Vagina (tissue), 2 donors: ENCODE measurements at places on chromosomes 16 and 17. TPM values are rescaled to one million over a fixed set of nuclear protein-coding genes. Genes with fewer than 3 reads are reported as not detected.

The SLC35G6 gene
- not detected for total RNA-seq

The FZD2 gene
- total RNA-seq, result 7.6 TPM

The KATNB1 gene
- total RNA-seq, result 23.6 TPM

The ACSM2A gene
- not detected for total RNA-seq

The GFAP gene
- not detected for total RNA-seq

The ST6GALNAC1 gene
- 4.4 TPM for total RNA-seq

The OR4D1 gene
- total RNA-seq, result not detected

The ACE gene
- total RNA-seq, result 9.6 TPM

The EME1 gene
- total RNA-seq, result 2.9 TPM

The ELMO3 gene
- total RNA-seq, result 21.6 TPM

The SLC5A10 gene
- total RNA-seq, result not detected

The HOXB2 gene
- 14.2 TPM for total RNA-seq

GRCh38 chr17:30188211-30188939 is 47.1 kb downstream of the SLC6A4 start:
- no peak for DNase-seq

- no peak for DNase-seq
These were observed 1.3 kb upstream of the CLEC19A start for GRCh38 chr16:19284207-19284606.

GRCh38 chr16:3431779-3432219 is 11.5 kb downstream of the ZNF597 start:
- DNase-seq, result no peak

DNA sequence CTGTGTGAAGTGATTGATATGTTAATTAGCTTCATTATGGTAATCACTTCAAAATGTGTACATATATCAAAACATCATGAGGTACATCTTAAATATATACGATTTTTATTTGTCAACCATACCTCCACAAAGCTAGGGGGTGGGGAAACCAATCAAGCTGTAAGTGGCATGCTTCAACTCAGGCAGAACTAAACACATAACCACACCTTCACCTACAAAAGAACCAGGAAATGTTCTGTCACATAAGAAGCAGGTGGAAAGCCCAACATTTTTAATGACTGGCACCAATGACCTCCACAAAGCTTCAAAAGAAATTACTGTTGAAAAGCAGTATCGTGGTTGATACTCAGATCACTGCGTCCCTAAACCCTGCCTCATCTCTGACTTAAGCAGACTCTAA is 867.7 kb upstream of the EEF2KMT start:
- no peak for DNase-seq

DNA sequence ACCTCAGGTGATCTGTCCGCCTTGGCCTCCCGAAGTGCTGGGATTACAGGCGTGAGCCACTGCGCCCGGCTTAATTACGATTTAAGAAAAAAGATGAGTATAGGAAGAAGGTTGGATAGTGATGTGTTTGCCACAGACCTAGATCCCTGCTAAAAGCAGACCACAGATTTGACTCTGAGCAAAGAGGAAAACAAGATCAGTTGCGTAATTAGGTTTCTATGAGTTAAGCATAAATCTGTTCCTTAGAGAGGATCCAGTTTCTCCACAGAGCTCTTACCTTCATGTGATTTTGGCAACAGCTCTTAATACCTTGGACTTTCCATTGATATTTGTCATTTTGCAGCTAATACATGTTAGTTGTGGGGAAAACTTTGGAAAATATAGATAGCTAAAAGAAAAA is 31.1 kb downstream of the CDH1 start:
- no peak for DNase-seq

DNA sequence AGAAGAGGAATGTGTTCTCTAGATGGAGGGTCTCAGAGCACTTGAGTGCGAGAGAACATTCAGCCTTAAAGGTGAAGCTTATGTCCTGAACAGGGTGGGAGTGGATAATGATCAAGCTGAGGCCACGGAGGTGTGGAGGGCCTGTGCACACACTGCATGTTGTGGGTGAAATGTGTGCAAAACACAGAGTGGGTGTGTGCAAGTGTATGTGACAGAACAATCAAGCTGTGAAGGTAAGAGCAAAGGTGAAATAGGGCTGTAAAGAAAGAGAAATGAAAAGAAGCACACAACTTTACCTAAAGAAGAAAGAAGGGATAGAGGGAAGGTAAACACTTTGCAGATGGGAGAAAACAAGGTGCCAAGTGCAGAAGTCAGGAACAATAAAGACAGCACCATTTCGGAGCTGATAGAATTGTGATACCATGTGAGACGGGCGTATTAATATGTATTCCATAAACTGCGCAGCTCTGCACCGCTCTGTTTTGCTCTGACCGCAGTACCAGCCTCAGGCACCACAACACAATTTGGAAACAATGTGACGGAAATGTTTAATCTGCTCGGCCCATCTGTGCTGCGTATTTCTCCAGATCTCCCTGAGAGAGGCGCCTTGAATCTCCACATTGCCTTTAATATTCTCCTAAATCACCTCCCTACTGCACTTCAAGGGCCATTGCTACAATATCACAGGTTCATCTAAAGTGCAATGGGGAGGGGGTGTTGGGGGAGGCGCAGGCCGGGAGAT is 40.6 kb downstream of the SNX11 start:
- no peak for DNase-seq

DNA sequence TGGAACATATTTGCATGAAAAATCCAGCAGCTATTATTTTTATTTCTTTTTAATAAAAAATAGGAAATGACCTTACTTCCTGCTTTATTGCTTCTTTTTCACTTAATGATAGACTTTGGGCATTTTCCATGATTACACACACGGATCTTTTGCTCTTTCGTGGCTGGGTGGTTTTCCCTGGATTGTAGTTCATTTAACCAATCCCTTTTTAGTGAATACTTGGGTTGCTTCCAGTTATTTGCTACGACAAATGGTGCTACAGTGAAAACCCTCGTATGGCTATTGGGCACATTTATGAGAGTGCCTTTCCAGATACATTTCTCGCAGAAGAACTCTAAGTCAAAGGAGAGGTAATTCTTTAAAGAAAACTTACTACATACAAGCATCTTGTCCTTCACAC is 38.6 kb downstream of the FOXL1 start:
- no peak for DNase-seq

- DNase-seq, result no peak
These were observed 129.0 kb downstream of the CDH13 start for GRCh38 chr16:82755570-82756282.

DNA sequence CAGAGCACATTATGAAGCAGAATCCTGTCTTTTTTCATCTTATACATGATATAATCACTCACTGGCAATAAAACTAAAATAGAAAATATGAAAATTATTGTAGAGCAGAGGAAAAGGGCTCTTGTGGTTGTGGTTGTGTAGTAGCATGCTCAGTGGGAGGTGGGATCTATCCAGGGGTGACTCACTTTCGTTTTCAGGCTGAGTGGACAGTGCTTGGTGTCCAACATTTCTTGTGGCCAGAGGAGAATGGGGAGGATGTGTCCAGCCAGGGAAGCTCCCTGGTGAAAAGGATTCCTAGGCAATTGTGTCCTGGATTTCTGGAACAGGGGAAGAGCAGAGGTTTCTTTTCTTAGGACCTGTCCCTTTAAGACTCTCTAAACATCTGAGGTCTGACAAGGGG is 31.9 kb upstream of the CPHXL start:
- DNase-seq, result no peak

DNA sequence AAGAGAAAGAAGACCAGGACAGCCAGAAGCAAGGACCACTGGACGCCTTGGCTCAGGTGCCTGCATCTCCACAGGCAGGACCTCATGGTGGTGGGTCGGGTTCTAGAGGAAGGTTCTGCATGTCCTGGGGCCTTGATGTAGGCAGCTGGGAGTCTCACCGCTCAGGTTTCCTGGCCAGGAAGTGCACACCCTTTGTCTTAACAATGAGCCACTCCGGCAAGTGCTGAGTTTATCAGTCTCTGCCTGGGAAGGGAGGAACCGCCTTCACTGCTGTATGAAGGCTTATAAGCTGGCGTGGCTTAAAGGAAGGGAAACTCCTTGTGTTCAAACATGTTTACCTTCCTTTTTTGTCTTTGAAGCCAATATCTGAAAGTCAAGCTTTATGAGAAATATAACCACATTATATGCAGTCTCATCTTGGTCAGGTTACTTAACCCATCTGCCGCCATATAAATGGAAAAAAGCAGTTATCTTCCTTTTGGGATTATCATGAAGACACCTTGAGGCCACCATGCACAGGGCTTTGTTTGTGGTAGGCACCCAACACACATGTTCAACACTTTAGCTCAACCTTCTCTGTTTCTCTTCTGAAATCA is at the start of gene ST6GALNAC1:
TSS of gene ST6GALNAC1 (minus strand) at position 205 of the 596 bp plus-strand sequence. CDS start at position 86, 119 bp downstream.
- DNase-seq, result no peak

GRCh38 chr17:35129154-35129972 is 7.9 kb downstream of the FNDC8 start:
- no peak for DNase-seq

DNA sequence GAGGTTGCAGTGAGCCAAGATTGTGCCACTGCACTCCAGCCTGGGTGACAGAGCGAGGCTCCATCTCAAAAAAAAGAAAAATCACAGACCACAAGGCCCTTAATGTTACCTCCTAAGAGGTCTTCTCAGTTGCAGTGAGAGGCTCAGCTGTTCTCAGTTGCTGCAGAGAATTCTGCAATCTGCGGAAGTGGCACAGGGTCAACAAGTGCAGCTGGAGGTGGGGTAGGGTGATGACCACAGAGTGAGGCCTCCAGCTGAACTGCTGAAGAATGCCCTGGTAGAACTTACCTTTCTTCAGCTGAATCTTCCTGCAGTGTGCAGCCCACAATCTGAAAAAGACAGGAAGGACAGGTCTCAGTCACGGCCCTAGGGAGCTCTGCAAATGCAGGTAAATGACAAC is 26.3 kb downstream of the CNTNAP1 start:
- no peak for DNase-seq

DNA sequence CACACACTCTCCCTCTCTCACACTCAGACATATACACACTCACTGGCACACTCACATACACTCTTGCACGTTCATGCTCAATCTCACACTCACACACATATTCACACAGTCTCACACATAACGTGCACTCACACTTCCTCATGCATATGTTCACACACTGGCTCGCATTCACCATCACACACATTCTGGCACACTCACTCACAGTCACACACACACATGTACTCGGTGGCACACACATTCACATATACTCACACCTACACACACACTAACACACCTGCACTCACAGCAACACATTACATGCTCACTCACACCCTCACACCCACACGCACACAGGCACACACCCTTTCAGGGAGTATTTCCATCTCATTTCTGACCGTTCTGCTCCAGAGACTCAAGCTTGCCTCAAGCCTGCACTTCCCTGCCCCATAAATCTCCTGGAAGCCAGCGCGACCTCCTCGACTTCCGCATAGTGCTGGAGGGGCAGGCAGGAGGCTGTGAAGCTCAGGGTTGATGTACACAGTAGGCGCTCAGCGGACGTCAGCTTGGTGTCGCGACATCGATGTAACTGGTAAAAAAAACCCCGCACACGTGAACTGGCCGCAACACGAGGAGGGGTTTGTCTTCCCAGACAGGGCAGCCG is 66.7 kb upstream of the FOXF1 start:
- DNase-seq, result no peak

DNA sequence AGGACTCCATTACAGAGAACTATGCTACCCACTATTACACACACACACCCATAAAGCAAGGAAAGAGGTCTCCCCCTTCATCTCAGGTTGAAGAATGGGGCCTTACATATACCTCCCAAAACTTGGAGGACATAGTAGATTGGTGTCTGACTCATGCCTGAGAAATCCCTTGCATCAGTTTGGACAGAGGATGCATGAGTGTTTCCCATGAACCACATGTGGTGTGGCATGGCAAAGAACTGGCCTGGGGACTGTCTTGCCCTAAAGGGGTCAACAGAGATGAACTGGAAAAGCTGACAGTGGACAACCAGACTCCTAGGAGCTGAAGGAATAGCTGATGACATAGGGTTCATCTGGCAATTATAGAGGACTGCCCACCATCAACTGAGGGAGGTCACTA is 54.0 kb downstream of the DYNLRB2 start:
- DNase-seq, result no peak

DNA sequence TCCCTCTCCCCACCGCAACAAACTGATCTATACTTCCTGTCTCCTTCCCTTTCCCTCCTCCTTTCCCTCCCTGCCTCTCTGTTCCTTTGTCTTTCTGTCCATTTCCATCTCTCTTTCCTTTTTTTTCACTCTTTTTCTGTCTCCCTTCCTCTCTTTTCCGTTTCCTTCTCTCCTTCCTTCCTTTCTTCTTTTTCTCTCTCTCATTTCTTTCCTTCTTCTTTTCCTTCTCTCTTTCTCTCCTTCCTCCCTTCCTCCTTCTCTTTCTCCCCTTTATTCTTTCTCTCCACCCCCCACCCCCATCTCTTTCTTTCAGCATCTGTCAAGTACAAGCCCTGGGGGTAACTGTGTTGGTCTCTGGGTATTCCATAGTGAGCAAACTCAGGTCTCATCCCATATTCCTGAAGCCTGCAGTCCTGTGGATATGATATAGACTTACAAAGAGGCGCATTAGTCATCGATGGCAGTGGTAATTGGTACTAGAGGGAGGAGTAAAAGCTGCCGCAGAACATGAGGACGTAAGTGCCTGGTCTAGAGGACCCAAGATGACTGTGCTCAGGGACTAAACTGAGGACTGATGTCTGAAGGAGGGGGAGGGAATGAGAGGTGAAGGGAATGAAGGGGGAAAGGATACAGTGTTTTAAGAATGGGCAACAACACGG is 50.4 kb downstream of the VAT1L start:
- no peak for DNase-seq

GRCh38 chr17:49213847-49214246 is 3.3 kb downstream of the ABI3 start:
- DNase-seq, result no peak

GRCh38 chr17:82087961-82088837 is 9.8 kb downstream of the FASN start:
- no peak for DNase-seq

- DNase-seq, result no peak
These were observed 133.4 kb downstream of the MAP2K6 start for GRCh38 chr17:69547947-69548346.
